ENCODE measurements at places on chromosomes 7 and 10.

- DNase-seq, result no peak
Measured at GRCh38 chr10:75018251-75018650, 93.2 kb upstream of the SAMD8 start.

DNA sequence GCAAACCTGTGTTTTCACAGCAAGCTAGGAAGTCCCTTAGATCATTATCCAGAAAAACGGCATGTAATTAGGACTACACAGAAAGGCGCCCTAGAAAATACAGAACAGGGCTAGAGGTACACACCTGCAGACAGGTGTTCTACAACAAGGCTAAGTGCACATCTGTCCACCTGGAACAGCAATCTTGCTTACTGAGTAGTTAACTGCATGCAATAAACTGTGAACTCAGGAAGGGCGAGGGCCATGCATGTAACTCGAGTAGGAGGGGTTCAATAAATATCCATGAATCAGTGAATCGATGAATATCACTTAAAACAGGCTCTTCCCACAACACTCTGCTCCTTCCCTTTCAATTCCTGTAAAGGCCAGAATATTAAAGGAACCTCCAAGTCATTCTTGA, 22.0 kb downstream of the FAM171A1 start:
- no peak for DNase-seq

GRCh38 chr7:121885166-121885920, 12.4 kb downstream of the PTPRZ1 start:
- DNase-seq, result no peak

DNA sequence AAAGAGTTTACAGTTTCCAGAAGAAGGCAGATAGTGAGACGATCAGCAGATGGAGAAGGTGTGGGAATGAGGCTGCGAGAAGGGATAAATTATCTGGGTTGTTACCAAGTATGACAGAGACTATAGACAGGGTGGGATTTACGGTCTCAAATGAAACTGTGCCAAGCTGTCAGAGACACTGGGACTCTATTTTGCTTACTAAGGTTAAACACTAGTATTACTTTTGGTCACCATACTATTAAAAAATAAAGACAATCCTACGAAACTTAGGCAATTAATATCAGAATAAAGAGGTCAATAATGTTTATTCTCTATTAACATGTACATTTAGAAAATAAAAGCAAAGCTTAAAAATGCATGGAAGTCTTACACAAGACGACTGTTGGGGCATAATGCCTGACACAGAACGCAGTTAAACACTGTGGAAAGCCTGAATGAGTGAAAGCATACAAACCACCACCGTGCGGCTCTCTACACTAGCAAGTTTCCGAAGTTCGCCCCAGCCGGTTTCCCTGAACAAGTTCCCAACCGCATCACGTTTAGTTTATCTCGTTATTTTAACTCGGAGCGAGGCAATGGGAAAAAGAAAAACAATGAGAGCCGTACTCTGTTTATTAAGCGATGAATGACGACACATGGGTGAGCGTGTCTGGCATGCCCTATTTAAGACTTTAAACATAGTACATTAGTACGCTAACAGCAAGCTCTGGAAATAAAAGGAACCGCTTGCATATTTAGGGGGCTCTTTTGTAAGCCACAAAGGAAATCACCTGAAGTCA, 909 bp upstream of the CC2D2B start:
- DNase-seq, result peak; percentile 60

DNA sequence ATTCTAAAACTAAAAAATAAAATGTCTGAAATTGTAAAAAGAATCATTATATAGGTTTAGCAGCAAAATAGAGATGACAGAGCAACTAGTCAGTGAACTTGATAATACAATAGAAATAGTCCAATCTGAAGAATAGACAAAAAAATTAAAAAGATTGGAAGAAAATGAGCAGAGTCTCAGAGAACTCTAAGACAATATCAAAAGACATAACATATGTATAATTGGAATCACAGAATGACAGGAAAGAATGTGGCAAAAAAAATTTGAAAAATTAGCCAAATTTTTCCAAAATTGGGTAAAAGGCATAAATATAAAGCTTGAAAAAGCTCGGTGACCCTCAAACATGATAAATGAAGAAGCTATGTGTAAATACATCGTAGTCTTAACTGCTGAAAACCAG, 38.0 kb upstream of the CASD1 start:
- DNase-seq, result no peak

- peak; percentile 35 for DNase-seq
Measured at GRCh38 chr7:522071-522950, 2.7 kb upstream of the PDGFA start.

- no peak for DNase-seq
Measured at GRCh38 chr7:111238886-111239285, 148.0 kb downstream of the LRRN3 start.

Measured in LHCN-M2 (cell line).